ENCODE measurements at places on chromosomes 16 and 17.

GRCh38 chr16:57289391-57290257, 5.2 kb upstream of the PLLP start:
- DNase-seq = no peak

DNA sequence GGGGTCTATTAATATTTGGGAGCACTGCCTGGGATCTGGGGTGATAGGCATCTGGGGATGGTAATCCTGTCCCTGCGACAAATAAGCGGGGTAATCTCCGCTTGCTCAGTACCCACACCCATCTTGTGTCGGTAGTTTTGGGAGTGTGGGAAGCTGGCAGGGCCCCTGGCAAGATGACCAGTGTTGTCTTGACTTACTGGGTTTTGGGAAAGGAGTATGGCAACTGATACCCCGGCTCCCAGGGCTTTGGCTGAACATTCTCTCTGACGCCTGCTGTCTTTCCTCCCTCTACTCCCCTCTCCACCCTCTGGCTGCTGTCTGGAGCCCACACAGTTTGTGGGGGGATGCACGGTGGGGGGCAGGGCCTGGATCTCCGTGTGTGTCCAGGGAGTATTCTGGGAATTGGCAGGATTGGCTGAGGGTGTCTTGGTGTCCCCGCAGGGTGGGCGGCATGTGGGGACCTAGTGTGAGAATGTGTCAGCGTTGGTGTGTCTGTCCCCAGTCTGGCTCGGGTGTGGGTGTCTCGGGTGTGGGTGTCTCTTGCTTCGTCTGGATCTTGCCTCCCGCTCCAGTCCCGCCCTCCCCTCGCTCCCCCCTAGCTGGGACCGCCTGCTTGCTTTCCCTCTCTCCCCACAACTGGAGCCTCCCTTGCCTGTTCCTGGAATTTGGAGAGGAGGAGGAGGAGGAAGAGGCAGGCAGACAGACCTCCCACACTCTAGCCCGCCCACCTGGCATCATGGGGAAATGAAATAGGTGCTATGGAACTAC, 12.0 kb downstream of the RARA start:
- no peak for DNase-seq

DNA sequence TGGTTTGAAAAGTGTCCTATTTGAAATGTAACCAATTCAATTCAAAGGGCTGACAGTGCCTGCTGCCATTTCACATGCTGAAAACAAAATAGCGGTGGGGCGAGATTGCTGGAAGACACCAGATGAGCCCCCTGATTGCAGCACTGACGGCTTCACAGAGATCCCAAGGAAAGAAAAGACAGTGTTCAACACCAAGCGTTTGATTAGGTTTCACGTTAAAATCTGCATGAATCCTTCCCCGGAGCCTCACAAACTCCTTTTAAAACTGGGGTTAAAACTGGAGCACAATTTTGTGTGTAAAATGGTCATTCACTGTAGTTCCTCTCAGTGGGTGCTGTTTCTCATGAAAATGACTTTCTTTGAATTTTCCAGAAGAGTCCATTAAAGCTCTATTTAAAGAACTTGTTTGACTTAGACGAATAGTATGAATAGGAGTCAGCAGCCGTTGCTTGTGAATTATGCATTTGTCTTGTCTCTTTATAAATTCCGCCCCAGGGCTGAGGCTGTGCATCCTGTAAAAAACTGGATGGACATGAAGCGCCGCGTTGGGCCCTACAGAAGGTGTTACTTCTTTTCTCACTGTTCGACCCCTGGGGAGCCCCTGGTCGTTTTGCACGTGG, 8.8 kb downstream of the MLYCD start:
- DNase-seq = no peak

DNA sequence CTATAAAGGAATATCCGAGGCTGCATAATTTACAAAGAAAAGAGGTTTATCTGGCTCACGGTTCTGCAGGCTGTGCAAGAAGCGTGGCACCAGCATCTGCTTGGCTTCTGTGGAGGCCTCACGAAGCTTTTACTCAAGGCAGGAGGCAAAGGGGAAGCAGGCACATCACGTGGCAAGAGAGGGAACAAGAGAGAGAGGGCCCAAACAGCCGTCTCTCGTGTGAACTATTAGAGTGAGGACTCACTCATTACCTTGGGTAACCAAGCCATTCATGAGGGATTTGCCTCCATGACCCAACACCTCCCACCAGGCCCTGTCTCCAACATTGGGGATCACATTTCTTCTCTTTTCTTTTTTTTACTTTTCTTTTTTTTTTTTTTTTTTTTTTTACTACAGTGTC, 7.5 kb upstream of the ALKBH5 start:
- DNase-seq = no peak

GRCh38 chr16:79328402-79329165, 272.0 kb downstream of the MAF start:
- no peak for DNase-seq

DNA sequence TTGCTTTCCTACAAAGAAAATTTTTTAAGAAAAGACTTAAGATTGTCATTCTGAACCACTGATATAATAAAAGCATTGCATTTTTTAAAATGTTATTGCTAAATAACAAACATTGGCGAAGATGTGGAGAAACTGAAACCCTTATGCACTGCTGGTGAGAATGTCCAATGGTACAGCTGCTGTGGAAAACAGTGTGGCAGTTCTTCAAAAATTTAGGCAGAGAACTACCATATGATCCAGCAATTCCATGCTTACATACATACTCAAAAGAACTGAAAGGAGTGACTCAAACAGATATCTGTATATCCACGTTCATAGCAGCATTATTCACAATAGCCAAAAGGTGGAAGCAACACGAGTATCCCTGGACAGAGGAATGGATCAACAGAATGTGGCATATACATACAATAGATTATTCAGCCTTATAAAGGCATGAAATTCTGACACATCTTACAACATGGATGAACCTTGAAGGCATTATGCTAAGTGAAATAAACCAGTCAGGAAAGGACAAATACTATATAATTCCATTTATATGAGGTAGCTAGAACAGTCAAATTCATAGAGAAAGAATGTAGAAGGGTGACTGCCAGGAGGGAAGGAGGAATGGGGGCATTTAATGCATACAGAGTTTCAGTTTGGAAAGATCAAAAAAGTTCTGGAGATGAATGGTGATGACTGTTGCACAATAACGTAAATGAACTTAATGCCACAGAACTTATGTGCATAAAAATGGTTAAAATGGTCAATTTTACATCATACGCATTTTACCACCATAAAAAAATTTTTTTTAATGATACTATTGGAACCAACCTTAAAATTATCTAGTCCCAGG, 92.1 kb downstream of the CACNG1 start:
- no peak for DNase-seq

DNA sequence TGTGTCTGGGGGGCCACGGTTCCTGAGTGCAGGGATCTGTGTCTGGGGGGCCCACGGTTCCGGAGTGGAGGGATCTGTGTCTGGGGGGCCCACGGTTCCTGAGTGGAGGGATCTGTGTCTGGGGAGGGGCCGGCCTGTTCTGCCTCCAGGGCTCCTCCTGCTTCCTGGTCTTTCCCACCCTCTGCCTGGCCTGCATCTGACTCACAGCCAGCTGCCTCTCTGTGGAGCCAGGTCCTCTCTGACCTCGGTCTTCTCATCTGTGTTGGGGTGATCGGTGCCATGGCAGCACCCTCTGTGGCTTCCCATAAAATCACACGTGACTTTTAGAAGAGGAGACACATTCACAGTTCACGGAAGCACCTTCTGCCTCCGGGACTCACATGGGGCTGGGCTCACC, 50.3 kb downstream of the ZFPM1 start:
- DNase-seq = no peak

DNA sequence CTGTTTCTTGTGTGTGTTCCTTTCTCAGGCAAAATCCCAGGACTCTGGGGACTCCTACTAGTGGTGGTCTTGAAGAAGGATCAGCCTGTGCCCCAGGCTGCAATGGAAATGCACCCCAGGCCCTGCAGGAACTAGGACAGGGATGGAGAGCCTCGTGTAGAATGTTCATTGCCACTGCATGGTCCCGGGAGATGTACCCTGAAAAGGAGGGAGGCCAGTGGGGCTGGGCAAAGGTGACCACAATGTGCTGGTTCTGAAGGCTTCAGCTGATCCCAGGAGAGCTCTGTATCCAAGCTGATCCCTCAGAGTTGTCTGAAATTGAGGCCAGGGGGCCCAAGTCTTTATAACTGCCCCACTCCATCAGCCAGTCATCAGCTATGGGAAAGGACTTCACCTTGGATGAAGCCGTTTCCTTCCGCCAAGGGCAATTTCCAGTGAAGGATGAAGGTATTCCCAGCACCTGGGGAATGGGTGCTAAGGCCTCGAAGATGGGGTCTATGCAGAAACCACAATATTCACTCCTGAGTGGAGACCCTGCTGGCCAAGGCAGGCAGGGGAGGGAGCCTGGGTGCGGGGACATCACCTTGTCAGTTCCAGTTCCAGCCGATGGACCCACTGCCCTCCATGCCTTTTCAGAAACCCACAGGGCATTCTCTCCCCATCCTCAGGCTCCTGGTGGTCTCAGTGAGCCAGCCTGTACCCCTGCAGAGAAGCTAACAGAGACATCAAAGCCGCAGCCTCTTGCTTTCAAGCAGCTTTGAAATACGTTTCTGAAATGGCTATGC, 59.9 kb upstream of the CDH5 start:
- no peak for DNase-seq

GRCh38 chr17:75077496-75078283, 10.1 kb upstream of the SLC16A5 start:
- DNase-seq = peak; percentile 46

DNA sequence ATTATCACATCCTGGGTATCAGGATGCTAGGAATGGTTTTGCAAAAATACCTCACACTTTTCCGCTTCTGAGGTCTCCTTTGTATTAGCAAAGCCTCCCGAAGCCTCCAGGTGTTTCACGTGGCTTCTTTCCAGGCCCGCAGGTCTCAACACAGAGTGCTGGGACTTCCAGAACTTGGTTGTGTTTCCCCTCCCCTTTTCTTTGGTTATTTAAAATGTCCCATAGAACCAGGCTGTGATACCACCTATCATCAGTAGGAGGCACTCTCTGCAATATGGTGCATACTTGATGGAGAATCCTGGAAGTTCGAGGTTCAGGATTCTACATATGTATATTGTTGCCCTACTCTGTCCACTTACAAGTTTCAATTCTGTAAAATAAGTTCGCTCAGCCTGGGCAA, 28.8 kb downstream of the ATP2C2 start:
- DNase-seq = no peak

- DNase-seq = peak; percentile 79
These were observed at the start of gene HLF for GRCh38 chr17:55264645-55265298. HLF (plus strand) TSS chr17:55264960; CDS start chr17:55265485, 525 bp downstream.

DNA sequence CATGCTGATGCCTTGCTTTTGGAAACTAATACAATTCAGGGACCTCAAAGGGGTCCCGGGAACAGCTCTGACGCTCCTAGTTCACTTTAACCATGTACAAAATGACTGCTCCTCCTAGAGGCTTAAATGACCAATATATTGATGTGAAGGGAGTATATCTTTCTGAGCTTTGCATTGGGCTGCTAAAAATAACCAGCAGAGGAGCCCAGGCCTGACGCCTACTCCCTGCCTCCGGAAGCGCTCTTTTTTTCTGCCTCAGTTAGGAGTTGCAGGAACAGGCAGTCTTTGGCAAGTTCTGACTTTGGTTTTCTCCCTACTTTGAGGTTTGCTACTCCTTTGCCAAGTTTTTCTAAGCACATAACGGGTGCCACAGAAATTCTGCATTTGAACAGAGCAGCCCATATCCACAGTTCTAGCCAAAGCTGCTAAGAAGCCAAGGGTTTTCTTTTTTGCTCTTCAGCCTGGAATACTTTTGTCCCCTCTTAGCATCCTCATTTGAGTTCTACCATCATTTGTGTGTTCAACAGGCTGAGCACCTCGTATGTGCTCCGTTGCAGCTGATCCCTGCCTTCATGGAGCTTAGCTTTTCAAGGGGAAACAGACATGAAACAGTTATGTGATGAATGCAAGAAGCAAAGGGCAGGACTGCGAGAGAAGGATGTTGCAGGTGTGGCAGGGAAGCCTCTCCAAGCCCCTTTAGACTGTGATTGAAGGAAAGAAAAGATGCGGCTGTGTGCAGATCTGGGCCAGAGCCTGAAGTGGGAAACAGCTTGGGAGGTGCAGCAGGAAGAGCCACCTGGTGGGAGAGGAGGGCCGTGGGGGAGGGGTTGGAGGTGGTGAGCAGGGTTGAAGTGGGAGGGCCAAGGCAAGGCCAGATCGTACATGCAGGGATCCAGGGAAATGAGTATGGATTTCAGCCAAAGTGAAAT, 2.8 kb upstream of the NAGPA start:
- DNase-seq = no peak

- DNase-seq = no peak
These were observed 2.7 kb upstream of the C17orf99 start for GRCh38 chr17:78143214-78144146.

GRCh38 chr16:66934138-66934838, at the start of gene CIAO2B:
CIAO2B (minus strand) TSS chr16:66934402; CDS start chr16:66934364, 38 bp downstream.
- DNase-seq = peak; percentile 92

DNA sequence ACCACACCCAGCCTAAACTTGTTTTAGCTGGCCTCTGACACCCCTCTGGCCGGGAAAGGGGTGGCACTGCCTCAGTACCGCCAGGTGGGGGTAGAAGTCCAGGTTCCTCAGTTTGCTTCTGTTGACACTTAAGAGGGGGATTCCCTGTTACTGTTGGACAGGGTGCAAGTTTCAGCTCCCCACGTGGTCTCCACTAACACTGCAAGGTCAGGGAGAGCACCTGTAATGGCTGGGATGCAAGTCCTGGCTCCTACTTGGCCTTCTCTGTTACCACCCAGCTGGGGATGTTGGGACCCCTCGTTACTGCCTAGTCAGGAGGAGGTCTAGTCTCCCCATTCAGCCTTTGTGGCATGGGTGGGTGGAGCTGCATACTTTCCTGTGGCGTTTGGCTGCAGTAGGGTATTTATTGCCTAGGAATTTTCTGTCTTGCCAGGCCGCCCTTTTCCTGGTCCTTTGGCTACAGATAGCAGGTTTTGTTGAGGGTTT, 10.6 kb upstream of the MFAP4 start:
- no peak for DNase-seq

- DNase-seq = no peak
These were observed 11.9 kb upstream of the RASD1 start for GRCh38 chr17:17508019-17508535.

DNA sequence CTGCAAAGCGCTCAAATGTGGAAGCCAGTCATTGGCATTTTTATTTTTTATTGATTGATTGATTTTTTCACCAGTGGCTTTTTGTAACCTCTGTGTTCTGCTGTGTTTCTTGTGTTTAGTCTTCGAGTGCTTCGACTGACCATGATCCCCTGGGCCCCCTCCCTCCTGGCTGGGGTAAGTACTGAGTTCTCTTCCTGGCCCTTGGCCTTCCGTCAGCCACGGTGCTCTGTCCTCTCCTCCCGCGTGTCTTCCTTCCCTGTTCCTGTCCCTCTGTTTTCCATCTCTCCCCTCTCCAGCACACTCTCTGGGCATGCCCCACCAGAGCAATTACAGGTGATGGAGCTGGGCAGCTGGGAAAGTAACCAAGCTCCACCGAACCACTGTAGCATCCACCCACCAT, 25.8 kb upstream of the CLEC18A start:
- DNase-seq = no peak
